ENCODE measurements at places on chromosomes 12 and 14. TPM values are rescaled to one million over a fixed set of nuclear protein-coding genes. Genes with fewer than 3 reads are reported as not detected.

The CD163 gene
- polyA plus RNA-seq = not detected

The CD27 gene
- 1.6 TPM for polyA plus RNA-seq

The KLRB1 gene
- polyA plus RNA-seq = not detected

The EML5 gene
- 1.4 TPM for polyA plus RNA-seq

The NRL gene
- polyA plus RNA-seq = not detected

The SLC2A14 gene
- polyA plus RNA-seq = 2.1 TPM

All from Purkinje cell (primary cell).